ENCODE measurements at places on chromosomes 11 and 22.

- no peak for DNase-seq
Measured at GRCh38 chr11:86245369-86246292, 1.1 kb downstream of the EED start.

DNA sequence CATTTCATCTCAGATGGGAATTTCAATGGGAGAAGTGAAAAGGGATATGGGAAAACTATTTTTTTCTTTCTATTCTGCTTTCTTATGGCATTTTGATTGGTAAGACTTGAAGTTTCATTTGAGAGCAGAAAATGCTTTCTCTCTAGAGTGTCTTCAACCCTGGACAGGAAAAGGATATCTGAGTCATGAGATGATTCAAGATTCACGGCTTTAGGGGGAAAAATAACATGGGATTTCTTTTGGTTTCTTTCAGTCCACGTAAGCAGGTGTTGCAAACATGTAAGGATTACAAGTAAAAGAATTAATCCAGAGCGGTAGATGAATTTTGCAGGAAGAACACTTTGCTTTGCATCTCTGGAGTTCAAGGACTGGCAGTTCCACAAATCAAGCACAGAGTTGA, 1001.0 kb upstream of the TENM4 start:
- peak; percentile 40 for DNase-seq

DNA sequence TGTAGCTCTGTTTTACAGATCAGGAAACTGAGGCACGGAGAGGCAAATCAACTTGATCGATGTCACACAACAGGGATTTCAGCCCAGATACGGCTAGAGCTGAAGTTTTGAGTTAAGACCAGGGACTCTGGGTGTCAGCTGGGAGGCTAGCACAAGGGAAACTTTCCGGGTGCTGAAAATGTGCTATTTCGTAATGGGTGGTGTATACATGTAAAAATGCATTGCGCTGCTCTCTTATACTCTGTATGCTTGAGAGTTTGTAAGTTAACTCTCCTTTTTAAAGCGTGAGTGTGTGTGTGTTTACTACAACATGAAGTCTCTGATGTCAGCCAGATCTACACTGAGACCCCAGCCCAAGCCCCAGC, 227.6 kb downstream of the MN1 start:
- no peak for DNase-seq

DNA sequence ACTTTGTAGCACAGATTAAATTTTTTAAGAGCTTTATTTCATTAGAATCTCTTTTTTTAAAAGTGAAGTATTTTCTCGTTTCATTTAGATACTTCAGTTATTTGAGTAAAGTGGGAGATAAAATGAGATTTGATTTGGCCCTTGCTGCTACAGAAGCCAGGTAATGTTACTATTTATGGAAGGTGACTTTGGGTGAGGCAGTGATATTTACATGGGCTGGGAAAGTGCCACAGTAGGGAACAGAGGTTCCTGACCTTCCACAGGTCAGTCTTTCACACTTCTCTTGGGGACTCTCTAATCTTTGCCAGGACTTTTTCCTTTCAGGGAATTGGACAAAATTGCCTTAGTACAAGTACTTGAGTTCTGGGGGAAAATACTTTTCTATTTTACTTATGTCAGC, 20.4 kb downstream of the CTR9 start:
- DNase-seq: no peak

GRCh38 chr11:34021977-34022735, 29.4 kb upstream of the CAPRIN1 start:
- DNase-seq: no peak

DNA sequence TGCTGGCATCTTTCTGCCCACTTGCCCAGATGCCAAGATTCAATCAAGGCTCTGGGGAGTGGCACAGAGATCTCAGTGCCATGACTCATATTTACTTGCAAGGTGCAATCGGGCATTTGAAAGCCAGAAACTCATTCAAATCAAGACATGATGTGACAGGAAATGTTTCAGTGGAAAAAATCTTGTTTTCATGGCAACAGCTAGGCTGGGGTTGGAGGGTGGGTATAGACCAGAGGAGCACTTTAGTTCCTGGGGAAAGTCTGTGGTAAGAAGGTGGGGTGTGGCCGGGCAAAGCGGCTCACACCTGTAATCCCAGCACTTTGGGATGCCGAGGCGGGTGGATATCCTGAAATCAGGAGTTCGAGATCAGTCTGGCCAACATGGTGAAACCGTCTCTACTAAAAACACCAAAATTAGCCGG, 1.2 kb downstream of the MAJIN start:
- DNase-seq: no peak

DNA sequence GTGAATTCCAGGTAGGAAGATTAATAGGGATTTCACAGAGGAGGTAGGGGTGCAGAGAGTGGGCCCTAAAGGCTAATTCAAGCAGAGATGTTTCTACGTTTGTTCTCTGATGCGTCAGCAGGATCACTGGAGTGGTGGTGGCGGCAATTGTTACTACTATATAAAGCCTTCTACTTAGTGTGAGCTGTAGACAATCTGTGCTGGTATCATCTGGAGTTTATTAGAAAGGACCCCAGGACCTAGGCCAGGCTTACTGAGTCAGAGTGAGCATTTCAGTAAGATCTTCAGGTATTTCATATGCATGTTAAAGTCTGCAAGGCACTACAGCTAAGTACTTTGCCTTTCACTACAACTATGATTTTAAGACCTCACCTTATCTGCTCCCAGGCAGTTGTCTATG, 59.5 kb downstream of the USP35 start:
- no peak for DNase-seq

DNA sequence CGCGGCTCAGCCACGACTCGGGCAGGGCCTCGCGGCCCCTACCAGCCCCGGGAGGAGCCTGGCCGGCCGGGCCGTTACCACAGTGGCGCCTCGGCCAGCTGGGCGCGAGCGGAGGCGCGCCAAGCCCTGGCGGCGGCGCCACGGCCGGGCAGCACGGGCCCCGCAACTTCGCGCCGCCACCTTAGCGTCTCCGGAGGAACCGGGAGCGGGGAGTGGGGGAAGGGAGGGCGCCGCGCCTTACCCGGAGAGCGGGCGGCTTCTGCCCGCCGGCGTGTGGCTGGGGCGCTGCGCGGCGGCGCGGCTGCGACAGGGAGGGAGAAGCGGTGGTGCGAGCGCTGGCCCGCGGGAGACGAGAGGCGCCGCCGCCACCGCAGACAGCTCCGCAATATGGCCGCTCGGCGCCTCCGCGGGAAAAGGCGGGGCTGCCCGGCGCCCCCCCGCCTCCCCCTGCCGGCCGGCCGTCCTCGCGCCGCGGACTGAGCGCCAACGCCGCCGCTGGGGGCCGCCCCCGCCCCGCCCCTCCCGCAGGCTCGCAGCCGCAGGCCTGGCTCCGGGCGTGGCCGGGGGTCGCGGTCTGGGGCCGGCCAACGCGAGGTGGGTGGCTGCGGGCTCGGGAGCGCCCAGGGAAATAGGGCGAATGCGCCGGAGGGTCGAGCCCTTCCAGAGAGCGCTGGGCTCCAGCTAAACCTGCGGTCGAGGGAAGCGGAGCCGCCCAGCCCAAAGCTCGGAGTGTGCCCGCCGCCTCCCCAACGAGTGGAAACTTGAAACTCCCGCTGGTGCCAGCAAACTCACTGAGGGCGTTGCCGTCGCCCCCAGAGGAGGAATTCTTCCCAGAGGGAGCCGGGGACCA, at the start of gene RDX:
Gene RDX (minus strand): TSS at position 389 of the 850 bp plus-strand sequence. CDS start 16,922 bp downstream, outside the sequence.
- DNase-seq: no peak

DNA sequence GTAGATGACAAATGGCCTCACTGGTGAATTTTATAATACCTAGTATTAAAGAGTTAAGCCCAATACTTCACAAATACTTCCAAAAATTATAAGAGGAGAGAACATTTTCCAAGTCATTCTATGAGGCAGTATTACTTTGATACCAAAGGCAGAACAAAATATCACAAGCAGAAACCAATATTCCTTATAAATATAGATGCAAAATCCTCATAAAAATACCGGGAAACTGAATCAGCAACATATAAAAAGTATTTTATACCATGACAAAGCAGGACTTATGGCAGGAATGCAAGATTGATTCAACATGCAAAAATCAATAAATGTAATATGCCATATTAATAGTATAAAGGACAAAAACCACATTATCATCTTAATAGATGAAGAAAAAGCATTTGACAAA, 22.1 kb upstream of the AMPD3 start:
- no peak for DNase-seq

GRCh38 chr22:44620841-44621257, 81.2 kb upstream of the PRR5 start:
- DNase-seq: no peak

GRCh38 chr11:50088231-50088630, 55.6 kb downstream of the OR4C45 start:
- no peak for DNase-seq

- no peak for DNase-seq
Measured at GRCh38 chr22:30040499-30041260, 39.6 kb upstream of the HORMAD2 start.

DNA sequence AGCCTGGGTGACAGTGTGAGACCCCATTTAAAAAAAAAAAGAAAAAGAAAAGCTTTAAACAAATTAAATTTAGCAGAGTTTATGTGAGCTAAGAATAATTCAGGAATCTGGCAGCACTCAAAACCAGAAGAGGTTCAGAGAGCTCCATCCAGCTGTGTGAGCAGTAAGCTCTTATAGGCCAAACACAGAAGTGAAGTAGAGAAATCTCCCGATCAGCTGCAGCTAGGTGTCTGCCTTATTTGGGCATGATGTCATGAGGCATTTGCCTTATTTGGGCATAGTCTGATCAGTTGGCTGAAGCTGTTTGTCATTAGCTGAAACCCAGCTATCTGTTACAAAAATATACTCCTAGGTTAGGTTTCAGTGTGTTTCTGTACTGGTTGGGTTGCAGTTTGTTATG, 8.2 kb downstream of the MS4A15 start:
- no peak for DNase-seq

- DNase-seq: no peak
Measured at GRCh38 chr22:19241593-19241906, 50.0 kb downstream of the CLTCL1 start.

DNA sequence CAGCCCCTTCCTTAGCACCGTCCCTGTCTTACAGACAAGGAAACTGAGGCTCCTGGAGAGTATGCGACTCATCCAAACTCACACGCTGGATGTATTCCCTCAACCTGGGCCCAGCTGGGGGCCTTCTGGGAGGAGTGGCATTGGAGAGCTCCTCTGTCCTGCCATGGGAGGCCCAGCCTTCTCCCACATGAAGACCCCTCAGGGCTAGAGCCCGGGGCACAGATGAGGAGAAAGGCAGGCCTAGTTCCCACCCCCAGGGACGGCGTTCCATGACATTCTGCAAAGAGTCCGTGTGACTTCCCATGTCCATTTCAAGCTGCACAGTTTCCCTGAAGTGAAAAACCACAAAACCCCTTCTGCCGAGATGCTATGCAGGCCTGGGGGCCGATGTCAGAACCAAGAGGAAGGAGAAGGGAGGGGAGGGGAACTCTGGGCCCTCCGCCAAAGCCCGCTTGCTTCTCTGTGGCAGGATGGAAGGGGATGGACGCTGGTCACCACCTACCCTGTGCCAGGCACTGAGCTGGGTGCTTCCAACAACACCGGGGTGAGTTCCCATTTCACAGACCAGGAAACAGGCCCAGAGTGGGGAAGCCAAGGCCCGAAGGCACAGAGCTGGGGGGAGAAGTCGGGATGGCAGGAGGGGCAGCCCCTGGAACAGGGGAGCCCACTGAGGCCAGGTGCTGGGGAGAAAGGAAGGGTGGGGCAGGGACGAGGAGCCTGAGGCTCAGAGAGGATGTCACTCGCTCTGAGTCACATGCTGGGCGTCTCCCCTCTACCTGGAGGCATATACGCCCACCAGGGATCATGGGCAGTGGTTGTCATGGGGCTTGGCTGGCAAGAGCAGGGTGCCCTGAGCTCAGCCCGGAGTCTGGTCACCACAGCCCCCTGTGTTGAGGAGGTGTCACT, 15.7 kb downstream of the RAC2 start:
- DNase-seq: no peak

- no peak for DNase-seq
Measured at GRCh38 chr22:38757464-38757757, 1.6 kb upstream of the SUN2 start.

DNA sequence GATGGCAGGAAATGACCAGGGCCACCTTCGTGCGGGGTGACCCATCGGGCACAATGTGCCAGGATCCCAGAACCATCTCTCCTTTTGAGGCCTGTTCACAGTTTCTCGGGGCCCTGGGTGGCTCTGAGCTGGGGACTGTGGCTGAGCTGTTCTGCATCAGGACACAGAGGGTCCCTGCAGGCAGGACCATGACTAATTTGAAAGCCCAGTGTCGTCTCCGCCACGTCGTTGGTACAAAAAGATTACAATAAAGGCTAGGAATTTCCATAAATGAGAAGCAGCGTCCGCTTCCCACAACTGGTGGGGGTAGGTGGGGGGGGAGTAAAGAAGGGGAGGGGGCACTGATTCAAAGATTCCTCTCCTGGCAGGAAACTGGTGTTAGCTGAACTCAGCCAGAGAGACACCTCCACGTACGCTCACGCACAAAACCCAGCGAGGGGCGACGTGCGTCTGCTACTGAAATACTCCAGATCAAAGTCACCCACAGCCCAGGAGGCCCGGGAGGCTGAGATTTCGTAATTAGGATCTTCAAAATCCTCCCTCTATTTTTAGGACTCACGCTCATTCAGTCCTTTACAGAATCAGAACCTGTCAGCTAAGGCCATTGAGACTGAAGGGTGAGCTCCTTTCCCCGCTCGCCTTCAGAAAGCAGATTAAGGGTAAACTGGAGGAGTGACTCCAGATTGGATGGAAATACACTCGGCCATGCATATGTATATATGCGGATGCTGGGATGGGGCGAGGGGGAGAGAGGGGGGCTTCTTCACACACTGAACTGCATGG, 11.0 kb downstream of the MN1 start:
- no peak for DNase-seq

DNA sequence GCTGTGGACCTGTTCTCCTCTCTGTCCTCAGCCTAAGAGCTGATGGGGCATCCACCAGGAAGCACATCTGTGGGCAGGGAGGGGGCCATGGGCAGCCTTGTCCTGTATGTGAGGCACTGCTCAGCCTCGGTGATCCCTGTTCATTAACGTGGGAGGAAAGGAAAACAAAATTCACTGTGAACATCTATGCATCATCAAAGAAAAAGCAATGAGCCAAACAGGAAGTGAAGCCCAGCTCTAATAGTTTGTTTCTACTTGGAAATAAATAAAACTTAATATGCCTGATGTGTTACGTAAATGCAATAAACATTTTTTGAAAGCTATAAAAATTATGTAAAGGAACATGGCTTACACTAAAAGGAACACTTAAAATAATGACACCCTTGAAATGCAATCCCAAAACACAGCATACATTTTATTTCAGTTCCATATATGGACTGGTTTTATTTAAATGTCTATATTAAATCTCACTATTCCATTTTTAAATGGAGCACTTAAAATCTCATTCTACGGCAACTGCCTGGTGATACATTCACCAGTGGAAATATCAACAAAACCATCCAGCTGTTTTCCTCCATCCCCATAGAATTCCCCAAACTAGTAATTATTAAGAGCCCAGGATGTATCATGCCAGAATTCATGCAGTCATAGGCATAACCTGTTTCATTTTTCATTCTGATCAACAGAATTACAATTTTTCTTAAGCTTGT, 78.3 kb downstream of the ZNF280B start:
- no peak for DNase-seq

GRCh38 chr11:70586261-70587074, 188.1 kb downstream of the CTTN start:
- DNase-seq: no peak
